ENCODE measurements at places on chromosomes 7 and 10. TPM values are rescaled to one million over a fixed set of nuclear protein-coding genes. Genes with fewer than 3 reads are reported as not detected.

Gene PLXNA4
- total RNA-seq = 0.02 TPM

Gene TMEM176A
- not detected for total RNA-seq

GRCh38 chr7:4797858-4798705 is 22.7 kb downstream of the AP5Z1 start:
- no peaks in the 10 kb centered on the region for H3K36me3 ChIP-seq
- H3K27me3 ChIP-seq = no peaks in the 10 kb centered on the region
- H3K27ac ChIP-seq = no peak overlapping the region

DNA sequence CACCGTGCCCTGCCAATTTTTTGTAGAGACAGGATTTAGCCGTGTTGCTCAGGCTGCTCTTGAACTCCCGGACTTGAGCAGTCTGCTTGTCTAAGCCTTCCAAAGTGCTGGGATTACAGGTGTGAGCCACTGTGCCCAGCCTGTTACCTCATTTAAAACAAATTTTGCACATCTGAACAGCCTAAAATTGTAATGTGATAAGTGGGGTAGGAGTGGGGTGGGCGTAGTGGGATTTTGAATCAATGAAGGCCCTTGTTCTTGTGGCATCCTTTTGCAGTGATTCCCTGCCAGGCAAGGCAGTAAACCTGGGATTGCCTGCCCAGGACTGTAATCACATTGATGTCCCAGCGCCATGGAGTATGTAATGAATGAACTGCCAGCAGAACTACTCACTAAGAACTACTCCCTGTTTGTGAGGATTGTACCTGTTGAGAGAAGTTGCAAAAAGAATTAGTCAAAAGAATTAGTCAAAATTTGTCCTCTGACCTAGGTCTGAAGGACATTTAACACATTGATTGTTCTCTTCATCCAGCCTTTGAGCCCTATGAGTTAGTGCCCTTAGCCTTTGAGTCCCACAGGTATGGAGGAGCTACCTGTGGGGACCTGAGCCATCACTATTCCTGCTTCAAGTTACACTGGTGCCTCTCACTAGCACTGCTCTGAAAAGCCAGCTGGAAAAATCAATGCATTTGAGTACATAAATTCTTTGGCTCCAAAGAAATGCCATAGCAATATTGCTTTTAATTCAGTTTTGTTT is 5.3 kb downstream of the RPS24 start:
- DNase-seq = no peak
- H3K27ac ChIP-seq = no peak overlapping the region
- no peaks in the 10 kb centered on the region for H3K27me3 ChIP-seq
- peaks cover 61% of the 10 kb centered on the region for H3K4me1 ChIP-seq

- no peak for DNase-seq
- no peak overlapping the region for H3K4me3 ChIP-seq
- H3K27me3 ChIP-seq = peaks cover 5% of the 10 kb centered on the region
- no peaks in the 10 kb centered on the region for H3K4me1 ChIP-seq
Observed at GRCh38 chr10:69866246-69866687, 64.6 kb downstream of the COL13A1 start.

- no peak for DNase-seq
- H3K4me3 ChIP-seq = no peak overlapping the region
- H3K36me3 ChIP-seq = peaks cover 78% of the 10 kb centered on the region
- H3K27ac ChIP-seq = no peak overlapping the region
Observed at GRCh38 chr10:16756561-16757221, 60.5 kb downstream of the RSU1 start.

DNA sequence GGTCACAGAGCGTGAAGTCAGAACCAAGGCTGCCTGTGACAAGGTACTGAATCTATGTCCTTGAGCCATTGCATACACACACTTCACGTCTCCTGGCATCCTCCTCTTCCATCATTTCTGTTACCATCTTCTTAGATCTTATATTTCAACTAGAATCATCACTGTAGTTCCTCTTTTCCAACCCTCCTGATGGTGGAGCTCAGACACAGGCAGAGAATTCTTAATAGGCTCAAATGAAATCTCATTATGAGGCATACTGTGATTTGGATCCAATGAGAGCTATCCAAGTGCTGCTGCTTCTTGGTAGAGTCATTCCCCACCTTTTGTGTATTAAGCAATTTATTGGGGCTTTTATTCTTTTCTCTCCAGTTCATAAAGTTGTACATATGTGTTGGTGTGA is 113.2 kb downstream of the CALCR start:
- H3K4me1 ChIP-seq = no peaks in the 10 kb centered on the region
- H3K4me3 ChIP-seq = no peak overlapping the region
- DNase-seq = no peak
- no peaks in the 10 kb centered on the region for H3K36me3 ChIP-seq

GRCh38 chr10:45144326-45145070 is 143.8 kb downstream of the ZNF22 start:
- no peaks in the 10 kb centered on the region for H3K4me1 ChIP-seq
- no peaks in the 10 kb centered on the region for H3K36me3 ChIP-seq
- peaks cover 21% of the 10 kb centered on the region for H3K27me3 ChIP-seq

DNA sequence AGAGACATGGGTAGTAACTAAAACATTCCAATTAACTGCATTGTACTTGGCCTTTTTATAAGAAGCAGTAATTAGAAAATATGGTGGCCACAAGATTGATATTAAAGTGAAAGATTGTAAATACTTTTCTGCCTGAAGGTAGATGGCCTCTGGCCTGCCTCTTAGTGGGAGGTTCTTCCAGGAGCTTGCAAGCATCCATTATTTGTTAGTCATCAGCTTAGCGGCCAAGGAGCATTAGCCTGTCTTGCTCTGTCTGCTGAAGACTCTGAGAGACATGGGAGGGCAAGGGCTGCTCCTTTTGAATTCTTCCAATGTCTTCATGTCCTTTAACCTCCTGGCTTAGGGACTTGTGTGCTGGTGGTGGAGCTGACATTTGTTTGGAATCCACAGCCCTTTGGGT is 80.4 kb downstream of the TCF7L2 start:
- H3K36me3 ChIP-seq = no peaks in the 10 kb centered on the region
- DNase-seq = no peak
- H3K27ac ChIP-seq = no peak overlapping the region

- no peaks in the 10 kb centered on the region for H3K36me3 ChIP-seq
- no peak for DNase-seq
- no peak overlapping the region for H3K4me3 ChIP-seq
- no peak overlapping the region for H3K27ac ChIP-seq
- H3K27me3 ChIP-seq = no peaks in the 10 kb centered on the region
Observed at GRCh38 chr7:81883801-81884393, 114.0 kb upstream of the HGF start.

Measured in activated B cell treated with CpG ODN at 0.5 μM for 24 hours (primary cell).